ENCODE measurements at places on chromosomes 13 and 19.

GRCh38 chr19:4059891-4060620 is 6.6 kb downstream of the ZBTB7A start:
- DNase-seq, result peak; percentile 48

DNA sequence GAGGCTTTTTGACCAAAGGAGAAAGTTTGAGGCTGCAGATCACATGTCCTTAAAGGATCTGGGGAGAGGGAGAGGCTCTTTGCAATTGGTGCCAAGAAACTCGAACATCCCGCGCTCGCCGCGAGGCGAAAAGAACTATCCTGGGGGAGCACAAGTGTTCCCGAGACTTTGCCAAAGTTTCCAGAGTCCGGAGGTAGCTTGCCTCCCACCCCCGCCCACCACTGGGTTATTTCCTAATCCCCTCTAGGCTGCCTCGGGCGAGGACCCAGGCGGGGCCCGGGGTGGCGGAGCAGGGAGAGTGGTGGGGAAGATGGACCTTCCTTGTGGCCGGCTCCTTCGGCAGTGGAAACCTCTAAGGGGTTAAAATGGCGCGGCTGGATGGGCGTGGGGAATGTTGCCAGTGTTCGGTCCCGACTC is 114.5 kb downstream of the KCNRG start:
- no peak for DNase-seq

GRCh38 chr19:42092350-42092749 is 16.4 kb downstream of the ZNF574 start:
- no peak for DNase-seq

DNA sequence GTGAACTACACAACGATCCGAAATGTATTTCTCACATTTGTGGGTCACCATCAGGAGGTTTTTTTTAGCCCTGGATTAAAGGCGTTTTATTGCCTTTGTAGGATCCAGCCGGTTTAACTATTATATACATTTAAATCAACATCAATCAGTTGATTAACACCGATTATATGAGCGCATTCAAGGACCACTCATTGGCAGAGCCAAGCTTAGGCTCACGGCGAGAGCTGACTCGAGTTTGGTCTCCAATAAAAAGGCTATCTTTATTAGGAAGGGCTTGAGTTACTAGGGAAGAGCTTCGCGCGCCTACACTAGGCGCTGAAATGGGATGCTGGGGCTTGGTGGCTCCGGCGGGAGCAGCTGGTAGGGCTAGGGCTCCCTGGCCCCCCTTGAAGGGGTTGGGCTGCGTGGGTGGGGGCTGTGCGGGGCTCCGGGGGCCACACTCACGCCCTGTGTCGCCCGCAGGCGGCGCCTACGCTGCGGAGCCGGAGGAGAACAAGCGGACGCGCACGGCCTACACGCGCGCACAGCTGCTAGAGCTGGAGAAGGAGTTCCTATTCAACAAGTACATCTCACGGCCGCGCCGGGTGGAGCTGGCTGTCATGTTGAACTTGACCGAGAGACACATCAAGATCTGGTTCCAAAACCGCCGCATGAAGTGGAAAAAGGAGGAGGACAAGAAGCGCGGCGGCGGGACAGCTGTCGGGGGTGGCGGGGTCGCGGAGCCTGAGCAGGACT is 4.2 kb downstream of the PDX1 start:
- DNase-seq, result no peak

DNA sequence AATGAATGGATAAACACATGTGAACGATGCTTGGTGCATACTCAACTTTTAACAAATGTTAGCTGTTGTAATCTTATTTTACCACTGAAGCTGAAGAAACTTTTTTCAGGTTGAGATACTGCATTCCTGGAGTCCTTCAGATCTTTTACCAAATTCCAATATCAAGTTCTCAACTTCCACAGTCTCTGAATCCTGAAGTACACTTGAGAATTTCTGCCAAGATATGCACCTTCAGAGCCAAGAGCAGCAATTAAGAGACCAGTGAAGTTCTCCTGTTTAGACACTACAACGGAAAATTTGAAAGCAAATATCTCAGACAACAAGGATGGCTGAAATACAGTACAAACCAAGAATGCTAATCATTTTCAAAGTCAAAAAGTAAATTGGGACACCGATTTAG is 84.6 kb upstream of the MTIF3 start:
- DNase-seq, result no peak

DNA sequence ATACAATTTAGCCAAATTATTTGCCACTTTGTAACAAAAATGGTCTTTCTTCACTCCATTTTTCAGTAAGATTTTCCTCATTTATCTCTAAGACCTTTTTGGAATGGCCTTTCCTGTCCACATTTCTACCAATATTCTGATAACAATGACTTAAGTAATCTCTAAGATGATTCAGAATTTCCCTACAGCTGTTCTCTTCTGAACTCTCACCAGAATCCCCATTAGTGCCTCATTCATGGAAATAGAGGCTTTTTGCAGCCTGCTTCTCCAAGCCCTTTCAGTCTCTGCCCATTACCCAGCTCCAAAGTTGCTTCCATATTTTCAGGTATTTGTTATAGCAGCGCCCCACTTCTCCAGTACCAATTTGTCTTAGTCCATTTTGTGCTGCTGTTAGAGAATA is 867.0 kb downstream of the GPC5 start:
- no peak for DNase-seq

DNA sequence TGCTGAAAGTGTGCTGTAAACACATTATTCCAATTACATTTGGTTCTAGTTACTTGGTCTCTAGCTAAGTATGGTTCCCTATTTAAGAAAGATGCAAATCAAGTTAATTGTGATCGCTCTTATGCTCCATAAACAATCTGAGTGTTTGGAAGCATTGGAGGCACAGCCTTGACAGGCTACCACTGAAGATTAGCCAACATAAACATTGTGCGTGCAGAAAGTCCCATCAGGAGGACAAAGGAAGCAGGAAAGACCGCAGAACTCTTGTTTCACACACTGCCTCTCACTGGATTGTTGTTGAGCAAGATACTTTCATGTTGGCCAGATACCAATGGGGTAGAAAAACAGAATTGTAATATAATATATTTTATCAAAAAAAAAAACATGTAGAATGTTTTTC is 814.4 kb downstream of the EFNB2 start:
- no peak for DNase-seq

DNA sequence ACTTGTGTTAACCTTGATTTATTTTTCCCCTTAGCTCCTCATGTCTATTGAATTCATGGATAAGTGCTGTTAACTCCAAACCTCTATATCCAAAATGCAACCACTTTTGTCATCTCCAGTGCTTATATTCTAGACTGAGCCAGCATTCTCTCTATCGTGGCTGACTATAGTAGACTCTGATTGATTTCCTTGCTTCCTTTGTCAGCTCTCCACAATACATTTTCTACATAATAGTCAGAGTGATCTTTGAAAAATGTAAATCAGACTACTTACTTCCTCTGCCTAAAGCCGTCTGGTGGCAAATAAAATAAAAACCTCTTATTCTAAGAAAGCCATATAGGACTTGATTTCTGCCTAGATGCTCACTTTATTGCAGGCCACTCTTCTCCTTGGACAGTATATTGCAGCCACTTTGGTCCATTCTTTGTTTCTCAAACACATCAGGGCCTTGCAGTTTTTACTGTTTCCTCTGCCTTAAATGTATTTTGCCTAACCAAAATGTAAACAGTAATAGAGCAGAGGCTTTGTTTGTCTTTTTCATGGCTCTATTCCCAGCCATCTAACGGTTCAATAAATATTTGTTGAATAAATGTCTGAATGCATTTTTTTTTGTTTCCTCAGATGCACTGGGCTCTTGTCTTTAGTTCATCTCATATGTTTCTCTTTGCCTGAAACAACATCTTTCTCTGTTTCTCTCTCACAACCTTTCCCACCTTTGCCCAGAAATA is 243.6 kb upstream of the CSNK1A1L start:
- DNase-seq, result no peak

DNA sequence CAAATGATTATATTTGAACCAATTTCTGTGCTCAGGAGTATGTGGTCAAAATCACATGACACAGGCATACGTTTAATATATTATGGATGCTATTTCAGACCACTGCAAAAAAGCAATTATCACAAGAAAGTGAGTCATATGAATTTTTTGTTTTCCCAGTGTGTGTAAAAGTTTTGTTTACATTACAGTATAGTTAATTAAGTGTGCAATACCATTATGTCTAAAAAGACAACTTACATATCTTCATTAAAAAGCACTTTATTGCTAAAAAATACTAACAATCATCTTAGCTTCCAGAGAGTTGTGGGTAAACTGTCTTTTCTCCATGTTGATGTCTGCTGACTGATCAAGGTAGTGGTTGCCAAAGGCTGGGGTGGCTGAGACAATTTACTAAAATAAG is 347.2 kb upstream of the PCDH9 start:
- DNase-seq, result no peak

- DNase-seq, result no peak
Observed at GRCh38 chr19:54312436-54313377, at the start of gene LILRA5. LILRA5 (minus strand) TSS chr19:54313166; CDS start chr19:54313019, 147 bp downstream.

DNA sequence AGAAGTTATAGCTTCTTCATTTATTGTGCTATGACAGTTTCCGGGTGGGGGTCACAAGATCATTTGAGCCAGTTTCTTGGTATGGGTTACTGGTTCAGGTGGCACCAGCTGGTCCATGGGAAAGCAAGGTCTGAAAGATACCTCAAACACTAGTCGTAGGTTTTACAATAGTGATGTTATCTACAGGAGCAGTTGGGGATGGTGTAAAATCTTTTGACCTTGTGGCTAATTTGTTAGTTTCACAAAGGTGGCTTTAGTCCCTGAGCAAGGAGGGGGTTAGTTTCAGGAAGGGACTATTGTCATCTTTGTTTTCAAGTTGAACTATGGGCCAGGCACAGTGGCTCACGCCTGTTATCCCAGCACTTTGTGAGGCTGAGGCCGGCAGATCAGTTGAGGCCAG is 24.6 kb downstream of the CHST8 start:
- no peak for DNase-seq

GRCh38 chr13:91401920-91402319 is 3.5 kb downstream of the GPC5 start:
- no peak for DNase-seq

DNA sequence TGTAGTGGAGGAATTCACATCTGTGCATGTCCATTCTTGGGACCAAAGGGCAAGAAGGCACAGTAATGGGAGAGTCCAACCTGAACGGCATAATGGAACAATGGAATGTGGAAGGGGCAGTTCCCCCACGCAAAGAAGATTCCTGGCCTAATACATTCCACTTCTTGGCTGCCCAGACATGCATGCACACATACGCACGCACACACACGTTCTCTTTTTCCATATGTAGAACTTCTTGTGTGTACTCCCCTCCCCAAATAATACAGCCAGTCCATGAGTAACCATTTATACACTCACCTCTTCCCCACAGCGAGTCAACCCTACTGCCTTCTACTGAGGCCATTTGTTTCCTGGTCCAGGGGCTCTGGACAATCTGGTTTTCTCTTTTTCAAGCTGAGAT is 6.0 kb upstream of the STK24 start:
- DNase-seq, result no peak

- DNase-seq, result no peak
Observed at GRCh38 chr13:46947425-46948191, 50.8 kb upstream of the HTR2A start.

DNA sequence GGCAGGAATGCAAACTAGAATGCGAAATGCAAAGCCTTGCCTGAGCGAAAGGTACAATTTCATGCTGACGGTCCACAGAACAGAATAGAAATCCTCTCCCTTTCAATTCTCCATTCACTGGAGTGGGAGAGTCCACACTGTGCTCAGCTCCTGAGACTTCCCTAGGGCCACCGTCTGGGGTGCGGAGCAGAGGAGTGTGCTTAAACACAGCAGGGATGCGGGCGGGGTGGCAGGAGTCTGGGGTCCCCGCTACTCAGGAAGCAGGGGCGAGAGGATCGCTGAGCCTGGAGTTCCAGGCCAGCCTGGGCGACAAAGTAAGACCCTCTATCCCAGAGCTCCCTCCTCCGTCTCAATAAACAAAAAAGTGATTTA is 552 bp upstream of the ZNF816 start:
- DNase-seq, result peak; percentile 0

- DNase-seq, result no peak
Observed at GRCh38 chr19:14021474-14021873, 6.5 kb upstream of the RLN3 start.

DNA sequence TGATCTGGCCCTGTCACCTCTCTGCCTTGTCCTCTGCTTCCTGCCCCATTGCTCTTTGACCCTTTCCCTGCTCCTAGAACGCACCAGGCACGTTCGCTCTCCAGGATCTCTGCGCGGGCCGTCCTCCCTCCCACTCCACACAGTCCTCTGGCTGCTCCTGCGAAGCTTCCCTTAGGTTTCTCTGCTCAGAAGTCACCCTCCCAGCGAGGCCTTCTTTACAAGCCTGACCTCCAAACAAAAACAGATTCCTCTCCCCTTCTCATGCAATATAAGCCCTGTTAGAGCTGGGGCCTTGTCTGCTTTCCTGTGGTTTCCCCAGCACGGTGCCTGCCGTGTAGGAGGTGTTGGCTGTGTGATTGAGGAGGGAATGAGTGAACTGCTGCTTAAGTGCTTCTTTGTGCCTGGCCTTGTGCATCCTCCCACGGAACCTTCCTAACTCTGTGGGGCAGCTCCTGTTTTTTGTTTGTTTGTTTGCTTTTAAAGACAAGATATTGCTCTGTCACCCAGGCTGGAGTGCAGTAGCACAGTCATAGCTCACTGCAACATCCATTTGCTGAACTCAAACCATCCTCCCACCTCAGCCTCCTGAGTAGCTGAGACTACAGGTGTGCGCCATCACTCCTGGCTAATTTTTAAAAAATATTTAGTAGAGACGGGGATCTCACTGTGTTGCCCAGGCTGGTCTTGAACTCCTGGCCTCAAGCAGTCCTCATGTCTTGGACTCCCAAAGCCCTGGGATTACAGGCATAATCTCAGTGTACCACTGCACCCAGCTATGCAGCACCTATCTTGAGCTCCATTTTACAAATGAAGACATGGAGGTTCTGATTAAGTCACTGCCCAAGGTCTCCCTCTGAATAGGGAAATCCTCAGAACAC is 82.0 kb downstream of the SIPA1L3 start:
- no peak for DNase-seq

DNA sequence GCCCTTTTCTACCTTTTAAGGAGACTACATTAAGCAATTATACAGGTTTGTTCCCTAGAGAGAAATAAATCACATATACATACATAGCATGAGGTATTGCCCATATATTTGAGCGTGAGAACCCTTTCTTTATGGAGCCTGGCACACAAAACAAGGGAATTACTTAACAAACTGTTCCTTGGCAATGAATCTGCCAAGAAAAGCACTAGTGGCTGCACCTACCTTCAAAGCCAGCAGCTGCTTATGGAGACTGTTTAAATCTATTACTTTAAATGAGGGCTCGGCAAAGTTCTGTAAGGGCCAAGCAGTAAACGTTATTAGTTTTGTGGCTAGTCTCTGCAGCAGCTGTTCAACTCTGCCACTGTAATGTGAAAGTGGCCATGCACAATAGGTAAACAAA is 7.0 kb downstream of the RFX1 start:
- no peak for DNase-seq

GRCh38 chr19:412356-413355 is 3.7 kb upstream of the C2CD4C start:
- no peak for DNase-seq
